ENCODE measurements at places on chromosomes 1 and 21.

DNA sequence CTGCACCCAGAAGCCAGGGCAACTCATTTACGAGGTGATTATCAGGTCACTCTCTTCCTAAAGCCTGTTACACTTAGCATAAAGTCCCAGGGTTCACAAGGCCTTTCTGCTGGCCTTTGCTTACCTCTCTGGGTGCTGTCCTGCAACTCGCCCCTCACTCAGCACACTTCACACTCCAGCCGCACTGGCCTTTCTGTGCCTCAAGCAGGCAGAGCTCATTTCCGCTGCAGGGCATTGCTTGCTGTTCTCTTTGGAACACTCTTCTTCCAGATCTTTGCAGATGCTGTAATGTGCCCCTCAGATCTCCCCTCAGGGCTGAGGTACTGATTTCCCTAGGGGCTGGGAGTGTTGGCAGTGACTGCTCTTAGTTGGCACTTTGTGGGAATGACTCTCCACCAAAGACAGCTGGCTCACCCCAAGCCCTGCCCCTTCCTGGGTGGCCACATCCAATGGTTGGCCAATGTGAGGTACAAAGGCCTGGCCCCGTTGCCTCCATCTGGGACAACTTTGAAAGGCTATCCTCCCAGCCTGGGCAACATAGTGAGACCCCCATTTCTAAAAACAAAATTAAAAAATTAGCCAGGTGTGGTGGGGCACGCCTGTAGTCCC, 50.8 kb upstream of the SSBP3 start:
- DNase-seq: no peak

- DNase-seq: peak; percentile 81
Measured at GRCh38 chr1:167447521-167448136, 70.7 kb downstream of the CD247 start.

DNA sequence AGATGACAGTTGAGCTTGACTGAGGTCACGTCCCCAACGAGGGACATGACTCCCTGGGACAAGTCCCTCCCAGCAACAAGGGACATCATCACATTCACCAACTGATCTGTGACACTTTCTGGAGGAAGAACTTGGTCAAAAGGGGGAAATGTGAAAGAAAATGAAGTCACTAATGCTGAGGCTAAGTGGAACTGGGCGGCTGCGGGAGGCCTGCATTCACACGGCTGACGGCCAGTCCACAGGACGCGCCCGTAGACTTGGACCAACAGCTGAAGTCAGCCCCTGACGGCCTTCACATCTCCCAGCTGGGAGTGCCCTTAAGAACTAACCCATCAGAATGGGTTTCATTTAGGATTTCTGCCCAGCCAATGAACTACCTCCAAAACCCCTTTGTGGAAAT, 26.6 kb downstream of the POFUT2 start:
- no peak for DNase-seq

- DNase-seq: no peak
Measured at GRCh38 chr1:108732398-108732797, 14.1 kb upstream of the STXBP3 start.

DNA sequence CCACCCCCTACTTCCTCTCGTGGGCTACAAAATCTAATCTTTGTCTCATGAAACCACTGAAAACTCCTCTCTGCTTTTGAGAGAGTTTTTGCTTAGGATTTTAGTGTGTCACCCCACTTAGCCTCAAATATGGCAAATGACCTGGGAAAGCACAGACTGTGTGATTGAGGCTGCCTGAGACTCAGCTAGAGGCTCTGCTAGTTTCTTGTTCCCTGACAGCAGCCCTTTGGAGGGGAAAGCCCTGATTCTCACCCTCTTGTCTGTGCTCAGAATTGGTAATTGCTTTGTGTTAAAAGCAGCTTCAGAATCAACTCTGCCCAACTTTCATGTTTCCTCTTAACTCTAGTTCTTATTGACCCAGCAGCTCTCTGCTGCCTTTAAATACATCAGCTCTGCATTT, 85.6 kb upstream of the ZP4 start:
- no peak for DNase-seq

DNA sequence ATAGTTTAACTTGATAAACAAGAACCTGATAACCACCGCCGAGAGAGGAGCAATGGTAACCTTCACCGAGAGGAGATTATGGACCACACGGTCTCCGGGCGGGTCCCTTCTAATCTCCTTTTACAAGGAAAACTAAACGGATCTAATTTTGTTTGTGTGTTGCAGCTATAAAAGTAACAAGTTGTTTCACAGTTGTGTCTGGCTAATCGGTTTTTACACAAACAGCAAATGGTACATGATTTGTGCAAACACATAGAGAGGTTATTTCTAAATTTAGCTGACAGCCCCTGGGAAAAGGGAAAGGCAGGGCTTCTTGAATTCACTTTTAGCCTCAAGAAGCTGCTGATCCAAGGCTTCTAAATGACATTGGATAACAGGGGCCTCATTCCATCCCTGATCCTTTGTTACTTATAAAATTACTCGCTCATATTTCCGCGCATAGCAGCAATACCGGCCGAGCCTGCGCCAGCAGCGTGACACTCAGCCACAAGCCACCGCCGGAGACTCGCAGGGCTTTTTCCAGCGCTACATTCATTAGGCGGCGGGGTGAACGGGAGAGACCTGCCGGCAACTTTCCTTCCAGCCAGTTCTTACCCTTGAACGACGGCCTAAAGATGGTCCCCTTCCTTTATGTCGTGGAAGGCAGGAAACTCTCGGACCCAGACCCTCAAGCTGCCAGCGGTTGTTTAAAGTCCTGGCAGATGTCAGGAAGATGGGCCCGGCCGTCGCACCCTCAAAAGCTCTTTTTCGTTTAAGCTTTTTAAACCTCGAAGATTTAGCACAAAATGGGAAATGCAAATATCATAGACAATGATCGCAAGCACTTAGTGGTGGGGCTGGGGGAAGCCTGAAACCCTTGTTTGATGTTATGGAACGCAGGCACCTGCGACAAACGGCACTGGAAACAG, 4.4 kb downstream of the FOXD3 start:
- no peak for DNase-seq

GRCh38 chr1:7298145-7298544, 473.0 kb upstream of the VAMP3 start:
- DNase-seq: no peak

DNA sequence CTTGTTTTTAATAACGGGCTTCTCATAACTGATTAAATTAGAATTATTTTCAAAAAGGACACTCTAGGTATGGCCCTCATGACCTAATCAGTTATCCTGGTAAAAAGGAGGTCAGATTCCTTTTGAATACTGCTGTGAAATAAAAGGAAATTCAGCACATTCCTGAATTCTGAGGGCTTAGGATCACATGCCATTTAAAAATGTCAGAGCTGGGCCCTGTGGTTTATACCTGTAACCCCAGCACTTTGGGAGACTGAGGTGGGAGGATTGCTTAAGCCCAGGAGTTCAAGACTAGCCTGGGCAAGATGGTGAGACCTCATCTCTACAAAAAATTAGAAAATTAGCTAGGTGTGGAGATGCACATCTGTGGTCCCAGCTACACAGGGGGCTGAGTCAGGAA, 18.0 kb upstream of the RABGGTB start:
- no peak for DNase-seq

GRCh38 chr1:46197964-46198811, at the start of gene POMGNT1:
Gene POMGNT1 (minus strand): TSS chr1:46198434. CDS start chr1:46197821, 613 bp downstream.
- DNase-seq: peak; percentile 81

GRCh38 chr1:171480035-171480434, 5.3 kb upstream of the PRRC2C start:
- no peak for DNase-seq

DNA sequence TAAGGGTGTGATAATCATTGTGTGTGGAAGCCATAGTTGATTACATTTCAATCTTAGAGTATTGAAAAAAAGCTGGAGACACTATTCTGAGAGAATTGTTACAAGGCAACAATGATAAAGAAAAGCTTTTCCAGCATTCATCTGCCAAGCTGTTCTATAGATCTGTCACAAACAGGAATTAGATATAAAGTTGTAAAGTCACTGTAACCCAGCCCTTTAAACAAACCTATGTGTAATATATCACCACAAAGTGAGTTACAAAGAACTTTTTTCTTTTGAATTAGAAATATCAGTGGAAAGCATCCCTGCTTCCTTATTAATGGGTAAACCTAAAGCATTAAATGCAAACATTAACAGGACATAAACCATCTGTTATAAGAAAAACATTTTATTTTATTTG, 55.4 kb downstream of the RPAP2 start:
- DNase-seq: no peak

GRCh38 chr1:21963477-21964217, 13.2 kb upstream of the CELA3B start:
- peak; percentile 81 for DNase-seq

GRCh38 chr1:81717230-81717629, 83.5 kb upstream of the ADGRL2 start:
- no peak for DNase-seq

- DNase-seq: no peak
Measured at GRCh38 chr1:178941849-178942248, 71.0 kb upstream of the ANGPTL1 start.

DNA sequence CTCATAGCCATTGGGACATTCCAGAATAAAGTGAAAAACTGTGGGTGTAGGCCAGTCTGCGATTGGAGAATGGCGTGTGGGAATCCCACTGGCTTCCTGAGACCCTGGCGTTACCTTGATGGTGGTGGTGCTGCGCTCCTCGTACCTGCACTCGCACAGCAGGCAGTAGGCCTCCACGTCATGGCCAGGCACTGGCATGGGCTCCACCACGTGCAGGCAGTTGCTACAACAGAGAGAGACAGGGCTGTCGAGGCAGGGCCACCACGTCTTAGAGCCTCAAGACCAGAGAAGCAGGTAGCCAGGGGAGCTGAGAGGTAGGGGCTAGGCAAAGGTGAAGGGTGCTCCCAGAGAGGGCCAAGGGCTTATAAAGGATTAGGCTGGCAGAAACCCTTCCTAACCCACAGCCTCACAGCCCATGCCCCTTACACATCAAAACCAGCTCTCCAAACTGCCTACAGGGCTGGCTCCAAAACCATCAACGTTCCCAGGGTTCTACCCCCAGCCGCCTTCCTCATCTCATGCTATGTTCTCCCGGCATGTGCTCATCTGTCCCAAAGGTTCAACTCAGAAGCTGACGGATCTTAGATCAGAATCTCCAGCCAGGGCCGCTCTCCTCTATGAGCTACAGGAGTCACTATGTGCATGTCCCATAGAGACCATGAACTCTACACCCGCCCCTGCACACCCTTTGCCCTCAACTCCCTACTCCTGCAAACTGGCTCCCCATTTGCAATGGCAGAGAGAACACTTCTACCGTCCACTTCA, 7.5 kb downstream of the TMEM9 start:
- no peak for DNase-seq

DNA sequence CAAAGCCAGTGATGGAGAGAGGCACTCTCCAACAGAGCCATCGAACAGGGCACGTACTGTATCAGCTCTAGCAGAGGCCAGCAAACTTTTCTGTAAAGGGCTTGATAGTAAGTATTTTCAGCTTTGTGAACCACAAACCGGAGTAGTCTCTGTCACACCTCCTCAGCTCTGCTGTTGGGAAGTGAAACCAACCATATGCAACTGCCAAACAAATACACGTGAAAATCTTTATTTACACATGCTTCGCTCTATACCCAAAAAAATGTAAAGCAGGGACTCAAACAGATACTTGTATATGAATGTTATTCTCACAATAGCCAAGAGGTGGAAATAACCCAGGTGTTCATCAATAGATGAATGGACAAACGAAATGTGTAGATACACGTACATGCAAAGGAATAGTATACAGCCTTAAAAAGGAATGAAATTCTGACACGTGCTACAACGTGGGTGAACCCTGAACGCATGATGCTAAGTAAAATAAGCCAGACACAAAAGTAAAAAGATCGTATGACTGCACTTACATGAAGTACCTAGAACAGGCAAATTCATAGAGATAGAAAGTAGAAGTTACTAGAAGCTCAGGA, 39.0 kb downstream of the SETD4 start:
- no peak for DNase-seq

DNA sequence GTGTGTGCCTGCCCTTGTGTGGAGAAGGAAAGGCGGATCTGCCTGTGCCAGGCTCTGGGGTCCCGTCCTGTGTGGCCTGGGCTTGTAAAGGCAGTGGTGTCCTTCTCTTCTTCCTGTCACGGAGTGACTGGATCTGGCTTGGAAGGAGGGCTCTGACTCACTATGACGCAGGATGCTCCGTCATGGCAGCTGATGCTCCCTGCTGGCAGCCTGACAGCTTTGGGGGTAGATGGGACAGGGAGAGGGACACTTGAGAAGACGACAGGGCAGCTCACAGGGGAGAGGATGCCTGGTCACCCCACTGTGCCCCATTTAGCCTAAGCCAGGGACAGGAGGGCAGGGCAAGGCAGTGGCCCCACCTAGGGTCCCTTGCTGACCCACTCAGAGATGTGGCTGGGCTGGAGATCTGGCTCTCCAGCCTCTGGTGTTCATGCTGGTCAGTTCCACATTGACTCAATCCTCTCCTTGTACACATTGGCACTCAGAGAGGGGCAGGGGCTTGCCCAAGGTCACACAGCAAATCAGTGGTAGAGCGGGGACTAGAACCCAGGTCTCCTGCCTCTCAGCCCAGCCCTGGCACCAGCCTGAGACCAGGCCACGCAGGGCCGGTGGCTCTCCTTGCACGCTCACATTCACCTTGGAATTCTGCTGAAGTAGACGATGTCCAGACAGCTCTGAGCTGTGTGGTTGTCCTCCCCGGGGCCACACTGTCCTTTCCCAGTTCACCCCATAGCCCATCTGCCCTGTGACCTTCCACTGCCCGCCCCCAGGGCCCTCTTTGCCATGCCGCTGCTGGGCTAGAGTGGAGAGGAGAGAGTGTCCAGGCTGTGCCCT, 2.8 kb upstream of the FAM131C start:
- DNase-seq: no peak

- DNase-seq: no peak
Measured at GRCh38 chr1:23613191-23614031, 54.1 kb upstream of the ID3 start.

DNA sequence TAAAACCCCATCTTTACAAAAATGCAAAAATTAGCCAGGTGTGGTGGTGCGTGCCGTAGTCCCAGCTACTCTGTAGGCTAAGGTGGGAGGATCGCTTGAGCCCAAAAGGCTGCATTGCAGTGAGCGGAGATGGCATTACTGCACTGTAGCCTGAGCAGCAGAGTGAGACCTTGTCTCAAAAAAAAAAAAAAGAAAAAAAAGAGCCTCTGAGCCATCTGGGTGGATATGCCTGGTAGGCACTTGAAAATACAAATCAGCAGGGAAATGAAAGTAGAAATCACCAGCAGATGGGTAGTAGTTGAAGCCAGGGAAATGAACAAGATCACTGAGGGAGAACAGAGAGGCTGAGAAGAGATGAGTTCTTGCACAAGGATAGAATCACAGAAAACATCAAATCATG, 131.0 kb upstream of the HMCN1 start:
- no peak for DNase-seq
